AG04450 (cell line): ENCODE measurements at places on chromosomes 3 and 15.

DNA sequence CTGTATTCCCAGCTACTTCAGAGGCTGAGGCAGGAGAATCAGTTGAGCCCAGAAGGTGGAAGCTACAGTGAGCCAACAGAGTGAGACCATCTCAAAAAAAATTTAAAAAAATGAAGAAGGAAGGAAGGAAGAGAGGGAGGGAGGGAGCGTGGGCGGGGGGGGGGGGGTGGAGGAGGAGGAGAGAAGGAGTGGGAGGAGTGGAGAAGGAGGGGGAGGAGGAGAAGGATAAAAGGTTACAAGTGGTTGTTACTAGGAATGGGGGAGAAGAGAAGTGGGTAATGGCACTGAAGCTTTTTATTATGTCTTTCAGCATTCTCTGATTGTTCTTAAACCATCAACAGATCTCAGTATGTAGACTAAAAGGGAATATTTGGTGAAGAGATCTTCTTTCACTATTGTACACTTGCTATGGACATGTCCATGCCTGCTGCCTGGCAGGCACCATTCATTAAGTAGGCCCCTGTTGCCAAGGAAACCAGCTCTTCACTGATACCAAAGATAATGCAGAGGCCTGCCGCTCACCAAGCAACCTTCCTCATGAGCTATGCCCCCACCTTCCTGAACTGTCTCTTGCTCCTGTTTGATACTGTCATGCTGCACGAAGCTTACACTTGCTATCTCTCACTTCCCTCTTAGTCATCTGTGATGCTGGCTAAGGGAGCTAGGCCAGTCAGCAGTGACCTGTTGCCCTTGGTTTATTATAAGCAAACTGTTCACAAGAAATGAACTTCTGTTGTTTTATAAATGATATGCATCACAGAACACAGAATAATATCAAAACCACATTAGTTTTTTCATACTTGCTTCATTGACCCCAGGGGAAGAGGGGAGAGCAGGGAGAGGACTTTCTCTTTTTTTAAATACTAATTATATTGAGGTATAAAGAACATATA lies 23.1 kb downstream of the EPM2AIP1 start:
- DNase-seq = no peak

GRCh38 chr3:9322780-9323179 lies 40.1 kb upstream of the THUMPD3 start:
- DNase-seq = no peak

DNA sequence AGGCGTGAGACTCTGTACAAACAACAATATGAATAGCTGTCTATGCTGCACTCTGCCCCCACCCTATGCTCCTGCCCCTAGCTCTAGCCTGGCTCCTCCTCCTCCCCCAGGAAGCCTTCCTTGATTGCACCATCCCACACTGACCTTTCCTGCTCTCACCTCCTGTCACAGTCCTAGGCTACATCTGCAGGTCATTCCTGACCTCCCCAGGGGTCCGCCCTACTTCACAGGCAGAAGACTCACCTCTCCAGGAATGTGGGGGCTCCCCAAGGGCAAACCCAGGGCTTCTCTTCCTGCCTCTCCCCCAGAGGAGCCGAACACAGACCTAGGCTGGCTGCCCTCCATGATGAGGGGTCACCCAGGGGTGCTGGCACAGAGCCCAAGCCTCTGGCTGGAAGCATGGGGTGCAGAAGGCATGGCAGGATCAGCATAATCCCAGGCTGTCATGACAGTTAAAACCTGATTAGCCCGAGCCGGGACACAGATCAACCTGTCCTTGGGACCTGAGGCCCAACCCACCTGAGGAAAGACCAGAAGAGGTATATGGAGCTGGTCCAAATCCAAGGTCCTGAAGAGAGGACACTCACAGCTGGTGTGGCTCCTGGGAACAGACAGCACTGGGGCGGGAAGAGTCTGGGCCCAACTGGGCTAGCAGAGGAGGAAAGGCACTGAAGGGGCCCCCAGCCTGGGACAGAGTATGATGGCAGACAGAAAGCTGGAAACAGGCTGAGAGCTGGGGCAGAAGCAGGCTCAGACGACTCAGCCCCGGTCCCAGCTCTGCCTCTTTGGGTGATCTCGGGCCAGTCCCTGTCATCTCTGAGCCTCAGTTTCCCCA lies 5.9 kb downstream of the SEMA7A start:
- DNase-seq = no peak

DNA sequence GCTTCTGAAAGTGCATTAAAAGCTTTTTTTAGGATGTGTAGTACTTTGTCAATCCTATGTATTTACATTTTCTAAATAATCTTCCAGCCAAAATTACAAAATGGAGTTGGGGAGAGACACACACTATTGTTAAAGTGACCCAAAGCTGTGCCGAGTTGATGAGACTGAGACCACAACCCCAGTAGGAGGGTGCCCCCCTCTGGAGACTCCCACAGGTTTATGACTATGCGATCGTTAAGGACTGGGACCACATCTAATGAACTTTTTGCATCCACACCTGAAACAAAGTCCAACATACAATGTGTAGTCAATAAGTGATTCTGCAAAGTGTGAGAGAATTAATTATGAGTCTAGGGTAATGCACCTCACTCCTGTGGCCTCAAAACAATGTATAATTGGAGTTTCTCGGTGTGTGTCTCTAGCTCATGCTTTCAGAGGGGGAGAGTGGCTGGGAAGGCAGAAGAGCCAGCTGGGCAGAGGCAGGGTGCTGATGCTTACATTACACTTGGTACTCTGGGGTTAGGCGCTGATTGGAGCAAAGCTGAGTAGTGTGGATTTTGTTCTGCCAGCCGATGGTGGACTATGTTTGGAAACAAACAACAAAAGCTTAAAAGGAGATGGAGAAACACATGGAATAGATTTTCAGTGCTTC lies 102.8 kb downstream of the KCNH8 start:
- no peak for DNase-seq

DNA sequence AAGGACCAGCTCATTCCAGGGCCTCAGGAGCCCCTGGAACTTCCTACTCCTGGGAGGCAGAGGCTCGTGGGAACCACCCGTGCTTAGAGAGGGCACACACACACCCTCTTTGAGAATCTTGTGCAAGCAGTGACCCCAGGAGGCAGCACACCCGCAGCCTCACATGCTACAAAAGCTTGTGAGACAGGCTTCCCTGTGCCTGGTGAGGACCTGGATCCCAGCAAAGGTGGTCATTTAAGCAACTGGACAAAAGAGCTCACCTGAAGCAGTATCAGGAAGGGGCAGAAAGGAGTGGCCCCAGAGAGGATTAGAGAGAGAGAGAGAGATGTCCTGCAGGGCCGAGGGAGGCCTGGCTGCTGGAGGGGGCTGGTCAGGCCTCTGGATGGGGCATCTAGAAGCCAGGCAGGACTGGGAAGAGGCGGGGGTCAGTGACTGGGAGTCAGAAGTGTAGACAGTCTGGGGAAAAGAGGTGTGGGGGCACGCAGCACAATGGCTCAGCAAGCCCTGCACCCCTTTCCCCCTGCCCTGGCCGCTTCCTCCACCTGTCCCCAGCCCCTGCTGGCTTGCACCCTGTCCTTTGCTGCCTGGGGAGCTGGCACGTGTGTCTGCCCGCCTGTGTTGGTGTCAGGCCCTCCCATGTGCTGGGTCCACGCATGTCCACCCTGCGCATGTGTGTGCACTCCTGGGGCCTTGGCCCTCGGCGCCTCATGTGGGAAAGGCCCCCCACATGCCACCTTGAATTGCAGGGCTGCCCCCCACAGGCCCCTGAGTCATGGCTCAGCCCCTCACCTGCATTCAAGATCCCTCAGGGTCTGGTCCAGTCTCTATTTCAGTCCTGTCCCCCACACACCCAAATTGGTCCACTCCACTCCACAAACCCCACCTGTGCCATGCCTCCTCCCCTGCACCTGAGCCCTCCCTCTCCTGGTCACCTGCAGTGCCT lies 36.9 kb downstream of the TSPAN3 start:
- DNase-seq = no peak

DNA sequence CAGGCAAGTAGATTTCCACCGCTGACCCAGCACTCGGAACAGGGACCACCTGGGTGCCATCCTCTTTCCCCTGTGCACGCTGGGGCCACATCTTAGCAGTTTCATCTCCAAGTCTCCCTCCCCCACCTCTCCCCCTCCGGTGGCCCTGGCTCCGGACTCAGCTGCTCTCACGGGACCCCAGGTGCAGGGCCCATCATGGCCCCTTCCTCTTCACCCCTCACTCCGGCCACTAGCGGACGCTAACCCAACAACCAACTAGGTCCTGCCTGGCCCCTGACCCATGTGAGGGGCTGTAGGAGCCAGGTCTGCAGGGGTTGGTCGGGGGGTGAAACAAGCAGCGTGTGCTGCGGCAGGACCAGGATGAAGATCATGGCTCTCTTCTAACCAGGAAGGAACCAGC lies 31.3 kb upstream of the IQSEC1 start:
- no peak for DNase-seq

GRCh38 chr3:172606021-172606420 lies 82.8 kb upstream of the TNFSF10 start:
- no peak for DNase-seq

GRCh38 chr3:119697394-119697793 lies 5.4 kb upstream of the CFAP91 start:
- no peak for DNase-seq

DNA sequence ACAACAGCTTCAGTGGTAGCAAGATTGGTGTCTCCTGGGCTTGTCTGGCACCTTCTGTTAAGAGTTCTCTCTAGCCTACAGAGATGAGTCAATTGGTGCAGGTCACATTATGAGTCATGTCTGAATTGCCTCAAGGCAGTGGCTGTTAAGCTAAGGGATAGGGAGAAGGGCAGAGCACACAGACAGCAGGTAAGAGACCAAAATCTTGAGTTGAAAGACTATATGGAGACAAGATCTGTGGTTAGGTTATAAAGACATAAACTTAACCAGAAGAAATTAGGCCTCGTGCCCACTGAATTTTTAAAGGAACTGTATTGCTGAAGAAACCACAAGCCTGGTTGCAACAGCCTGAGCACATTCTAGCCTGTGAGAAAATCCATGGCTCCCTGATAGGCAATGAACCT lies 19.2 kb upstream of the KPNA1 start:
- DNase-seq = peak; percentile 24

DNA sequence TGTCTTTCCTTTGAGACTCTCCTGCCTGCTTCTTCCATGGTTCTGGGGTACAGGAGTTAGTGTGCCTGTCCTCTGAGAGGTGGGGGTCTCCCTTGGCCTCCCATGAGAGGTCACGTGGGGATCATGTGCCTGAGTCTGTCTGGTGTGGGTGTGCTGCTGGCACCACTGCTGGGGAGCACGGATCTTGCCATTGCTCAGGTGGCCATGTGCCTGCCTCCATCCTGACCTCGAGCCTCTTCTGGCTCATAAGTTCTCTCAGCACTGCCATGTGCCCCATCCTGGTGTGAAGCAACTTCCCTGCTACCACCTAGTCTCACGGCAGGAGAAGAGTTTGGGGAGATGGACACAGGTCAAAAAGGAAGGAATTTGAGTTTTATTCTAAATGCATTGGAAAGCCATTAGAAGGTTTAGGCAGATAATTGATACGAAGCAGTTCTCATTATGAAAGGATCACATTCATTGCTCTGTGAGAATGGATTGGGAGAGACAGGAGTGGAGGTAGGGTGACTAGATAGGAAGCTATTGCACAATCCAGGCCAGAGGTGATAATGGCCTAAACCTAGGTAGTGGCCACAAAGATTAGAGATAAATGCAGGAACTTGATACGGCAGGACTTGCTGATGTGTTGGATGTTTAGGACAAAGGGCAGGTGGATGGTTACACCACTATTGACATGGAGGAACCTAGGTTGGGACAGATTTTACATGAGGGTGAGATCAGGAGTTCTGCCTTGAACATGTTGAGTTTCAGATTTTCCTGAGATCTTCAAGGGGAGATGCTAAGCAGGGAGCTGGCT lies 173.0 kb upstream of the RORA start:
- DNase-seq = no peak
